ENCODE measurements at places on chromosomes 13 and 19.

- no peaks in the 10 kb centered on the region for H3K4me1 ChIP-seq
- H3K27ac ChIP-seq: no peak overlapping the region
- no peaks in the 10 kb centered on the region for H3K27me3 ChIP-seq
- no peaks in the 10 kb centered on the region for H3K36me3 ChIP-seq
Observed at GRCh38 chr13:98405690-98406344, 171.1 kb downstream of the STK24 start.

DNA sequence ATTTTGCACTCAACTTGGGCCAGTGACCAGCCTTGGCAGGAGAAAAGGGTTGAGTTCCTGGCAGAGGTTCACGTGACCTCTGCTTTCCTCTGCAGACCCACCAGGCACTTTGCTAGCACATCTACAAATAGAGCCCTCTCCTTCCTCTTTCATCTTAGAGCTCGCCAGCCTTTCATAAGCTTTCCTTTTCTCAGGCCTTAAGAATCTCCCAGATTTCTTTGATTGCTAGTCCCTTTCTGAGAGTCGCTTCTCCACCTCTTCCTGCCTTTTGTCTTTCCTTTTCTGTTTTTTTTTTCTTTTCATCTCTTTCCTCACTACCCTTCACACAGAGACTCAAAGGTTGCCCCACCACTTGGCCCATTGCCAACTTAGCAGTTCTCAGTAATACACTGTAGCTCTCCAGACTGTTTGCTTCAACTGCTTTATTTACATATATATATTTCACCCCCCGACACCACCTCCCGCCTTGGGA, 375.7 kb upstream of the SPRY2 start:
- no peaks in the 10 kb centered on the region for H3K27me3 ChIP-seq
- H3K36me3 ChIP-seq: no peaks in the 10 kb centered on the region
- DNase-seq: peak; percentile 19
- H3K4me1 ChIP-seq: no peaks in the 10 kb centered on the region

DNA sequence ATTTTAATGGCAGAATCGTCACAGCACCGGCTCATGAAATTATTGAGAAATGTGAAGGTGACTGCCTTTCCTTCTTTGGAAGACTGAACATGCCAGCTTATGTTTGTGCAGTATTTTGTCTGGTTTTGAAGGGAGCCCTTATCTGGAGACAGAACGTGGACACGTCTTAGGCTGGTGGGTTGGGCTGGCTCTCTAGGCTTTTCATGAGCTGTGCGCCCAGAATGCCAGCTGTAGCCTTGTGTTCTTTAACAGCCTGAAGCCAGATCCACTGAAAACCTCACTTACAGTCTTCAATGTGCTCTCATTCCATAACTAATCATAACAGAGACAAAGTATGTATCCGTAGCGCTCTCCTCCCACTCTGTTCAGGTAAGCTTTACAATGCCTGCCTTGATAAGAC, 184.4 kb upstream of the HTR2A start:
- H3K36me3 ChIP-seq: no peaks in the 10 kb centered on the region
- no peaks in the 10 kb centered on the region for H3K4me1 ChIP-seq
- no peaks in the 10 kb centered on the region for H3K27me3 ChIP-seq
- no peak overlapping the region for H3K27ac ChIP-seq
- H3K4me3 ChIP-seq: no peak overlapping the region

DNA sequence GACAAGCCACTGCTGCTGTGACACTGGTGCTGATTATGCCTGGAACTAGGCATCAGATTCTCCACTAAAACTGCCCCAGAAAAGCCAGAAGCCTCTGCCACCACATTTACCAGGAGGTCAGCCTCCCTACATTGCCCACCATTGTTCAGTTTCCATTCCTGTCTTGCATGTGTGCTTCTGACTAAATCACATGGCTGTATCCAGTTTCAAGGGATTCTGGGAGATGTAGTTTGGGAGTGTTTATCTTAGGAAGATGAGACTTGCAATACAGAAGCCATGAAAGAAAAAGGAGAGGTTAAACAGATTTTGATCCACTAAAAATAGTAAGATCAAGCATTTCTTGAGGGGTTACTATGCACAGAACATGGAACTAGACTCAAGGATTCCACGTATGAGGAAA, 40.7 kb upstream of the SERPINE3 start:
- no peaks in the 10 kb centered on the region for H3K27me3 ChIP-seq
- H3K4me3 ChIP-seq: no peak overlapping the region
- no peaks in the 10 kb centered on the region for H3K36me3 ChIP-seq
- DNase-seq: no peak
- H3K4me1 ChIP-seq: no peaks in the 10 kb centered on the region

- DNase-seq: no peak
- no peaks in the 10 kb centered on the region for H3K4me1 ChIP-seq
- H3K27ac ChIP-seq: no peak overlapping the region
- no peaks in the 10 kb centered on the region for H3K27me3 ChIP-seq
- no peaks in the 10 kb centered on the region for H3K36me3 ChIP-seq
Observed at GRCh38 chr13:83634601-83635000, 247.7 kb downstream of the SLITRK1 start.

DNA sequence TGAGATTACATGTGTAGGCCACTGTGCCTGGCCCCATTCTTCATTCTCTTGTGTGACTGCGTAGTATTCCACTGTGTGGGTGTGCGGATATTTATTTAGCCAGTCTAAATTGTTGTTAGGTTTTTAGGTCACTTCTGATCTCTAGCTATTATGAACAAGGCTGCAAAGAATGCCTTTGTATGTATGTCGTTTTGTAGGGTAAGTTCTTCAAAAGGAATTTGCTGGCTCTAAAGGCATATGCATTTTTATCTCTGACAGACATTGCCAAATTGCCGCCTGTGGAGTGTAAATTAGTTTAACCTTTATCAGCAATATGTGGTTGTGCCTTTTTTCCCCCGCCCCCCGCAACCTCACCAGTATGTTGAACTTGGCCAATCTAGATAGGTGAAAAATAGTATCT, 30.3 kb upstream of the EHD2 start:
- no peaks in the 10 kb centered on the region for H3K36me3 ChIP-seq
- no peaks in the 10 kb centered on the region for H3K4me1 ChIP-seq
- no peak overlapping the region for H3K27ac ChIP-seq

DNA sequence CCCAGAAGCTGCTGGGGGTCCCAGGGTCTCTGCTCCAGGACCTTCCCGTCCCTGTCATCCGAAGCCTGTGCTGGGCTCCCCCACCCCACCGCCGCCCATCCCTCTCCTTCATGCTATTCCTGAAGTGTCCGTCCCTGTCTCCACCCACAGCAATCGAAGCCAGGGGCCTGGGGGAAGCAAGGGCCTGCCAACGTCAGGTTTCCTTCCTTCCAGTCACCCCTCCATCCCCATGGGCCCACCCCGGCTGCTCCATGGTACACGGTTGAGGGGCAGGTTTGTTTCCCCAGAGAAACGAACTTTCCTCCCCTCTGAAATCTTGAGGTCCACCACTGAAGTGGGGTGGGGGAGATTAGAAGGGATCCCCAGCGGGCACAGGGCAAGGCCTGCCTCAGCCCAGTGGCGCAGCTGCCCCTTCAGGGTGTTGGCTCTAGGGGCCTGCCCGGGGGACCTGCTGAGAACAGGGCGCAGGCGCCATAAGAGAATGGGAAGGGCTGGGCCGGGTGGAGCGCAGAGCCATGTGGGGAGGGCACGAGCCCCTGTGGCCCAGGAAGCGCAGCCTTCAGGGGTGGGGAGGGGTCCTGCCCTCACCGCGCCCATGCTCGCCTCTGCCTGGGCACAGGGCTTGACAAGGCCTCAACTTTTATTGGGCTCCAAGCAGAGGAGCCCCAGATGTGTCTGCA, 16.1 kb downstream of the CEBPG start:
- no peaks in the 10 kb centered on the region for H3K36me3 ChIP-seq
- peaks cover 5% of the 10 kb centered on the region for H3K4me1 ChIP-seq
- no peak overlapping the region for H3K4me3 ChIP-seq
- no peak for DNase-seq
- peak overlapping the region; percentile 59 for H3K27ac ChIP-seq

- H3K27me3 ChIP-seq: no peaks in the 10 kb centered on the region
- DNase-seq: no peak
- no peaks in the 10 kb centered on the region for H3K4me1 ChIP-seq
- no peaks in the 10 kb centered on the region for H3K36me3 ChIP-seq
- no peak overlapping the region for H3K4me3 ChIP-seq
Observed at GRCh38 chr13:43799191-43799590, 12.4 kb upstream of the ENOX1 start.

DNA sequence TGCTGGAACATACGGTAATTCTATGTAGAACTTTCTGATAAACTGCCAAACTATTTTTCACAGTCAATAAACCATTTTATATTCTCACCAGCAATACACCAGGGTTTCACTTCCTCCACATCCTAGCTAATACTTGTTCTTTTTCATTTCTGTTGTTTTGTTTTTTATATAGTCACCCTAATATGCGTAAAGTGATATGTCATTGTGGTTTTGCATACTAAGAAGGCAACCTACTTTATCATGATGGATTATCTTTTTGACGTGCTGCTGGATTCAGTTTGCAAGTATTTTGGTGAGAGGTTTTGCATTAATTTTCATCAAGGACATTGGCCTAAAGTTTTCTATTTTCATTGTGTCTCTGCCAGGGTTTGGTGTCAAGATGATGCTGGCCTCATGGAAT, 1384.1 kb downstream of the UQCRFS1 start:
- no peak overlapping the region for H3K27ac ChIP-seq
- H3K36me3 ChIP-seq: no peaks in the 10 kb centered on the region
- DNase-seq: no peak
- no peaks in the 10 kb centered on the region for H3K4me1 ChIP-seq
- no peak overlapping the region for H3K4me3 ChIP-seq

DNA sequence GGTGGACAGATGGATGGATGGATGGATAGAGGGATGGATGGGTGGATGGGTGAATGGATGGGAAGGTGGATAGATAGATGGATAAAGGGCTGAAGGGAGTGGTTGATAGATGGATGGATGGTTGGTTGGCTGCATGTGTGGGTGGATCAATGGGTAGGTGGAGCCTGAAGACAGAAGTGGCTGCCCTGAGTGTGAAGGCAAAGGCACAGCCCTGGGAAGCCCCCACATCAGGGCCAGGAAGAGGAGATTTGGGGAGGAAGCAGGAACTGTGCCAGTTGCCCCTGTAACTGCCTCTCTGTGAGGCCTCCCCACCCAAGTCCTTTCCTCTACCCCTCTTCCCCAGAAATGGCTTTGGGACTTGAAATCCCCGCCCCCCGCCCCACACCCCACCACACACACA, 43.4 kb upstream of the NFIC start:
- no peaks in the 10 kb centered on the region for H3K27me3 ChIP-seq
- no peaks in the 10 kb centered on the region for H3K4me1 ChIP-seq
- H3K36me3 ChIP-seq: no peaks in the 10 kb centered on the region

DNA sequence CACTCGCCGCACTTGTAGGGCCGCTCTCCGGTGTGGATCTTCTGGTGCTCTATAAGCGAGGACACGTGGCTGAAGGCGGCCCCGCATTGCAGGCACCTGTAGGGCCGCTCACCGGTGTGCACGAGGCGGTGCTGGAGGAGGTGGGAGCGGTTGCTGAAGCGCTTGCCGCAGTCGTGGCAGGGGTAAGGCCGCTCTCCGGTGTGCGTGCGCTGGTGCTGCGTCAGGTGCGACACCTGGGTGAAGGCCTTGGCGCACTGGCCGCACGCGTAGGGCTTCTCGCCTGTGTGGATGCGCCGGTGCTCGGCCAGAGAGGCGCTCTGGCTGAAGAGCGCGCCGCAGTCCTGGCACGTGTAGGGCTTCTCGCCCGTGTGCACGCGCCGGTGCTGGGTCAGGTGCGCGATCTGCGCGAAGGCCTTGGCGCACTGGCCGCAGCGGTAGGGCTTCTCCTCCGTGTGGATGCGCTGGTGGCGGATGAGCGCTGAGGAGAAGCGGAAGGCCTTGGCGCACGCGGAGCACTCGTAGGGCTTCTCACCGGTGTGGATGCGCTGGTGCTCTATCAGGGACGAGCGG, 7.5 kb downstream of the ZNF835 start:
- H3K36me3 ChIP-seq: no peaks in the 10 kb centered on the region
- no peaks in the 10 kb centered on the region for H3K27me3 ChIP-seq
- H3K4me3 ChIP-seq: no peak overlapping the region
- H3K27ac ChIP-seq: no peak overlapping the region
- H3K4me1 ChIP-seq: no peaks in the 10 kb centered on the region

DNA sequence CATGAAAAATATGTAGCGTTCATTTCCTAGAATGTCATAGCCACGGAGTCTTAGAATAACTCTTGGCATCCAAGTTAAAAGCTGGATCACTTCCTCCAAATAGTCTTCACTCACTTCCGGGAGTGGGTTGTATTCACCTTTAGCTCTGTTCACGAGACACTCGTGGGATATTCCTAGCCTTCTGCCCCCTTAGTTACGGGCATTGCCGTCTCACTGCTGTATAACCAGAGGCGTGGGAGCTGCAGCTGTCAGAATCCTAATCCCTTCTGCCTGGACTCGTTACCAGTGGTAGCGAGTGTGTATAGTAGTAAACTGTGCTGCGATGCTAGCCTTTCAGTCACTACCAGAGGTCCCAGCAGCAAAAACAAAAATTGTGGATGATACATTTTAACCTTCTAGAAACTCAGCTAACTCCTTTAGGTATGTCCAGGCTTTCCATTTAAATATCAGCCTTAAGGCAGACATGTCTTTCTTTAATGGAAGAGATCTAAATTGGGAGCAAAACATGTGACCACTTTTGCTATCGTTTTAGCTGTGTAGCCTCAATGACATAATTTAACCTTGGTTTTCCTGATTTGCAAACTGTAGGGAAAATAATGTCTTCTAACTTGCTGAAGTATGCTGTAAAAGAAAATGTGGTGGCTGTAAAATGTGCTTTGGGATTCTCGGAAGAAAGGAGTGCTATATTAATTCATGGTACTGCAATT, 34.1 kb downstream of the ERCC5 start:
- no peak for DNase-seq
- no peak overlapping the region for H3K27ac ChIP-seq
- H3K4me3 ChIP-seq: no peak overlapping the region
- H3K27me3 ChIP-seq: no peaks in the 10 kb centered on the region

DNA sequence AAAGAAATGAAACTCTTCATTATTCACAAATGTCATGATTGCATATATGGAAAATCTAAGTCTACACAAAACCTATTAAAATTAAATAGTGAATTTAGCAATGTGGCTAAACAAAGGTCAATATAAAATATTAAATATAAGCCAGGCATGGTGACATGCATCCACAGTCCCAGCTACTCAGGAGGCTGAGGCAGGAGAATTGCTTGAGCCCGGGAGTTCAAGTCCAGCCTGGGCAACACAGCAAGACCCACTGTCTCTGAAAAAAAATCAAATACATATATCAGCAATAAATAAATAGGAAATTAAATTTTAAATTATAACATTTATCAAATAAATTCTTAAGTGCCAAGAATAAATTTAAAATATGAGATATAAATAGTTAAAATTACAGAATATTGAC, 11.9 kb downstream of the PSMC4 start:
- no peak for DNase-seq
- H3K27me3 ChIP-seq: no peaks in the 10 kb centered on the region
- H3K4me1 ChIP-seq: no peaks in the 10 kb centered on the region
- no peaks in the 10 kb centered on the region for H3K36me3 ChIP-seq

- H3K27me3 ChIP-seq: no peaks in the 10 kb centered on the region
- peak overlapping the region; percentile 61 for H3K4me3 ChIP-seq
Observed at GRCh38 chr19:2060884-2061494, 9.9 kb upstream of the MKNK2 start.

GRCh38 chr19:35963514-35963913, 27.3 kb downstream of the LRFN3 start:
- no peak for DNase-seq
- no peak overlapping the region for H3K4me3 ChIP-seq
- no peaks in the 10 kb centered on the region for H3K4me1 ChIP-seq
- no peak overlapping the region for H3K27ac ChIP-seq
- H3K36me3 ChIP-seq: no peaks in the 10 kb centered on the region

All from uterus (tissue), 4 donors.